ENCODE measurements at places on chromosomes 11 and 22.

DNA sequence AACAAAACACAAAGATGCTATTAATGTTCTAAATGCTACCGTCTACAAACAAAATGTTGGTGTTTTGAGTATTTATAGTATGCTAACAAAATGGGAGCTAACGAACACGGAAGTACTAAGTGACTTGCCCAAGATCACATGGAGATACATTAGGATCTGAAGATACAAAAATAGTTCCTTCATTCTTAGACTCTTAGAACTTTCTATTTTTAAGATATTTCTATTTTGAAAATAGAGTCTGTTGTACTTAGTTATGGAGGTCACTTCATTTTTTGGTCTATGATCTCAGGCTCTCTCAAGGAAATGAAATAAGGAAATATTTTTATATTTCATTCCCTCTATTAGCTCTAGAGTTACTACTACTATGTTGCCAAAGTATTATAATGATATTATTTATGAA is 64.2 kb downstream of the APOL5 start:
- DNase-seq: no peak

GRCh38 chr11:46347637-46348311 is 511 bp downstream of the DGKZ start:
- peak; percentile 44 for DNase-seq

DNA sequence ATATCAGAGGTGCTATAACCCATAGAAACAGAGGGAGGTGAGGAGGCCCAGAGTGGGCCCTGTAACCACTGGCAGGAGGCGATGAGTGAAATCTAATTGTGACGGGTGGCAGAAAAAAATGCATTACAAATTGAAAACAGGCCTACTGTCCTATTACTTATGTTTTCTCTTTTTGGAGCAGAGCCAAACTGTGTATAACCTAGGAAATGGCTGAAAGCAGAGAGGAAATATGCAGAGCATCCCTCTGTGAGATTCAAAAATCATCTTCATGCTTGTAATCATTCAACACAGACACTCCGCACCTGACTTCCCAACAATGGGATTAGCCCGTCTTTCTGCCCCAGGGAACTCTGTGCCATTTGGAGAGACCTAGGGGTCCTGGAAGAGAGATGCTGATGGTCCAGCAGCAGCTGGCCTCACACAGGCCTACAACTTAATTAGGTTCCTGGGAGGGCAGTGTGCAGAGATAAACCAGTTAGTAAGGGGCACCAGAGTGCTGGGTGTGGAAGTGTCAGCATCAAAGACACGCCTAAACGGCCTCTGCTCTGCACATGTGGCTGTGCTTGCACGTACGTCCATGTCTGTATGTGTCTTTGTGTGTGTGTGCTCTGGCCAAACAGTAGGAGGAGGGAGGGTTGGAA is 41.8 kb downstream of the MAP6 start:
- no peak for DNase-seq

DNA sequence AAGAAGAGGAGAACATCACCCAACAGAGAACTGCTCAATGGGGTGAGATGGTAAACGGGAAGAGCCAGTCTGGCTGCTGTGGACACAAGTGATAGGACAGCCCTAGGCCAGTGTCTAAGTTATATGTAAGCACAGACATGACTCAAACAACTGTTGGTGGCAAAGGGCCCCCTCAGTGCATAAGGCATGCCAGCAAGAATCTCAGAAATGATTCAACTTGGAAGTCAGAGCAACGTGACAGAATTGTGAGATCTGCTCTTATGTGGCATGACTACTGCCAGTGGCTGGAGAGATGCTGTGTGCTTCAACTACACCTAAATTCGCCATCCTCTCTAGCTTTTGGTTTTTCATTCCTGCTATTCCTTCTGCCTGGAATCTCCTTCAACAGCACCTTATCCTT is 7.4 kb downstream of the SLN start:
- no peak for DNase-seq

DNA sequence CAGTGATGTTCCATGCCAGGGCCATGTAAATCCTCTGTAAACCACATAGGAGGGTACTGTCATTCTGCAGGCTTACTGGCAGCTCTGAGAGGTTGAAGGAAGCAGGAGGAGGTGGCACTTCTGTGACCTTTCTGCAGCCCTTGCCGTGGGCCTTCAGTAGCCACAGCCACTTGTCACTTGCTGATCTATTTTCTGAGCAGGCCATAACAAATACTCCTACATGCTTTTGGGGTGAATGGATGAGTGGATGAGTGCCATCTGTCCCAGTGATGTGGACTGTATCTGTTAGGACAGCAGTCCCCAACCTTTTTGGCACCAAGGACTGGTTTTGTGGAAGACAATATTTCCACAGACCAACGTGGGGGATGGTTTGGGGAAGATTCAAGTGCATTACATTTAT is 10.2 kb downstream of the B3GNT6 start:
- no peak for DNase-seq

GRCh38 chr22:42937164-42937843 is 77.6 kb downstream of the PACSIN2 start:
- peak; percentile 65 for DNase-seq

DNA sequence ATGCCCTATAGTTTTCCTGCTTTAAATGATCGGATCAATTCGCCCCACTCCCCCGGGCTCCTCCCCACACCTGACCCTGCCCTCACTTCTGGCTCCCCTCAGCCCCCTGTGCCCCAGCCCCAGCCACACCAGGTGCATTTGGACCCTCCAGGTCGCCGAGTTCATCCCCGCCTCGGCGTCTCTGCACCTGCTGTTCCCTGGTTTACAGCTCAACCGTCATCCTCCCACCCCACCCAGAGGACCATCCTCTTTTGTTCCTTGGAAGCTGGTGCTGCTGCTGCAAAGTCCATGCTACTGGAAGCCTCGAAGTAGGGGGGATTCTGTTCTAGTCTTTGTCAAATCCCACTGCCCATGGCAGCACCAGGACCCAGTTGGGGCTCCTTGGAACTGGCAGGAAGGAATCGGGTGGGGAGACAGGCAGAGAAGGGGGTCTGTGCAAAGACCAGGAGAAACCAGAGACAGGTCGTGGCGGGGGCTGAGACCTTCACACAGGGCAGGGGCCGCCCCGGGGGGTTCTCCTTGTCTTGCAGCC is 4.5 kb upstream of the MUC5B start:
- no peak for DNase-seq

DNA sequence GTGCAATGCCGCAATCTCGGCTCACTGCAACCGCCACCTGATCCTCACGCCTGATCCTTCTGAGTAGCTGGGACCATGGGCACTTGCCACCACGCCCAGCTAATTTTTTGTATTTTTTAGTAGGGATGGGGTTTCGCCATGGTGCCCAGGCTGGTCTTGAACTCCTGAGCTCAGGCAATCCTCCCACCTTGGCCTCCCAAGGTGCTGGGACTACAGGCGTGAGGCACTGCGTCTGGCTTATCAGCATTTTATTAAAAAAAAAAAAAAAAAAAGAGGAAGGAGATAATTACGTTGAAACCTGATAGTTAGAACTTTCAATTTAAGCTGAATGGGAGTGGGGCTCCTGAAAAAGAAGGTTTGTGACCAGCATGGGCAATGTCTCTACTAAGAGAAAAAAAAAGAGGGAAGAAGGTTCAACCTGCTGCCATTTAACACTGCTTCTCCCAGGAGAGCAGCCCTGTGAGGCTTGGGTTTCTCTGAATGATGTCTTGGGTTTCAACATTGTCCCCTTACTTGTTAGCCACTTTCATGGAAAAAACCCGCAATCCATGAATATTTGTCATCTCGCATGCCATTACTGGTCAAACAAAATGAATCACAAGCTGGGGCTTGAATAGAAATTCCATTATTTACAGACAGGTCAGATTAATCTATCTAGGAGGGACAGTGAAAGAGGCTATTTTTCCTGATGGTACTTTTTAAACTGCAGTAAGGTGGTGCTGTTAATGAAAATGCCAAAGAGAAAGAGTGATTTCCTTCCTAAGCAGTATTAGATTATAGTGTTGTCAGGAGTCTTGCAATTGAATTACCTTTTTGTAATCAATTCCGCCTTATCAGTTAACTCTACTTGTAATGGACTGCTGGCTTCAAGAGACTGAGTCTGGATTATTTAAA is 72.5 kb downstream of the PACS1 start:
- no peak for DNase-seq

GRCh38 chr22:44133901-44134571 is 46.7 kb upstream of the PARVG start:
- no peak for DNase-seq

- peak; percentile 69 for DNase-seq
Measured at GRCh38 chr22:50399751-50400331, 56.7 kb downstream of the PPP6R2 start.

GRCh38 chr11:83459798-83460197 is 173.6 kb upstream of the CCDC90B start:
- no peak for DNase-seq

DNA sequence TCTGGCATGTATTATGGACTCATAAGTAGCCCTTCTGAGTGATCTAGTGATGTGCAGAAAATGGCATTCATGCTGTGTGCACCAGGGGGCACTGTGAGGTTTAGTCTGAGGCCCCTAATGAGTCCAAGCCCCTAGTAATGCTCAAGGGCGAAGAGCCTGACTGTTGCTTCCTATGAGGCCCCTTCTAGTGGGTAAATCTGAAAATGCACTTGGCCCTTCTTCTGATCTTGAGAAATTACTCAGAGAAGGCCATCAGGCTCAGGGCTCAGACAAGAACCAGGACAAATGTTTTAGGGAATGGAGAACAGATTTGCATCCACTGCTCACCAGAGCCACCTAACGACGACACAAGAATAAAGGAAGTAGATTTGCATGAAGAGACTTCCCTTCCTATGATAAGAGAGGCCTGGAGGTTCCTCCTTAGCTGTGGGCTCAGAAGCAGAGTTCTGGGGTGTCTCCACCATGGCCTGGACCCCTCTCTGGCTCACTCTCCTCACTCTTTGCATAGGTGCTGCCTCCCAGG is 75.8 kb downstream of the GGTLC2 start:
- peak; percentile 70 for DNase-seq

DNA sequence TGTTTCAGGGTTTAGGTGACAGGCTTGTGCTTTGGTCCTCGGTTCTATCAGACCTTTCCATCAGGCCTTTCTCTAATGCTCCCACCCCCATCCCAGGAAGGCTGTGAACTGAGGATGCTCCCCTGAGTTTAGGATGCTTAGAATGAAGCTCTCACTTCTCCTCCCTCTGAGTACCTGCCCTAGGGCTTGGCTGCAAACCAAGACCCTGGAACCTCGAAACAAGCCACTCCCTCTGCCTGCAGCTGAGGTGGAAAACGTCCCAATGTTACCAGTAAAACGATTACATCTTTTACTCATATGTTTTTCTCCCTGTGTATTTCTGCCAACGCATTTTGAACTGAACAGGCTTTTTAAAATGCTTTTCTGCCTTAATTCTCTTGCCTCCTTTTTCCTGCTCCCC is 54.5 kb upstream of the BMAL1 start:
- DNase-seq: no peak

DNA sequence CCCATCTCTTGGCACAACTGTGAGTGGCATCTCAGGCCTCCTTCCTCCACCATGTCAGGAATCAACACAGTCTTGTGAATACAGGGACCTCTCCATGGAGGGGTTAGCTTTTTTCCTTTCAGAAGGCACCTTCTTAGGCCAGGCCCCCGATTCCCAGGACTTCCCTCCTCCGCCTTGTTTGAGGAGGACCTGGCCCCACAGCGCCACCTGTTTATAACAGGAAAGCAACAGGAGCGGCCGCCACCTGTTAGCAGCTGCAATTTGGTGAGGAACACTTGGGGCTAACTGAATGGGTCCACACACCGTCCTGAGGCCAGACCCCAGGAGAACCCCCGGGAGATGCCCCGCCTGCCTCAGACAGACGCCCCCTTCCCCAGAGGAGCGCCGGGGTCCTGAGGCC is 3.8 kb upstream of the PKP3 start:
- no peak for DNase-seq

GRCh38 chr22:32882774-32883530 is 81.4 kb downstream of the TIMP3 start:
- no peak for DNase-seq

DNA sequence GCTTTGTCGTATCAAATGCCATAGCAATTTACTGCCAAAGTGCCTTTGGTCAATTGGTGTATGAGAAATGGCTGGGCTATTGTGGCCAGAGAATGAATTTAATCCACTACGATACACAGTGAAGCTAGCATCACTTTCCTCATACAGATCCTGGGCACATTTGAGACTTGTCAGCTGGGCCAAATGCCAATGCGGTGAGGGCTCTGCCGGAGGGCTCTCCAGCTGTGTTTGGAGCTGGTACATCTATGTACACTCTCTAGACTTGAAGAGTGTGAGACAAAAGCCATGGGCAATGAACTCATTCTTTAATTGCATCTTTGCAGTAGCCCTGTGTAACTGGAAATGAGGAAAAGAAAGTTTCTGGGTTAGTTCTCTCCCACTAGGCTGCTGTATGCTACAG is 1052.9 kb downstream of the NTM start:
- DNase-seq: no peak

Data from activated CD4-positive, alpha-beta T cell treated with anti-CD3 and anti-CD28 coated beads for 36 hours (primary cell).